ENCODE measurements at places on chromosomes 1 and 21.

- DNase-seq, result no peak
Observed at GRCh38 chr21:40936771-40937261, 89.9 kb upstream of the DSCAM start.

GRCh38 chr1:24540051-24540905, 15.6 kb upstream of the NCMAP start:
- DNase-seq, result no peak

DNA sequence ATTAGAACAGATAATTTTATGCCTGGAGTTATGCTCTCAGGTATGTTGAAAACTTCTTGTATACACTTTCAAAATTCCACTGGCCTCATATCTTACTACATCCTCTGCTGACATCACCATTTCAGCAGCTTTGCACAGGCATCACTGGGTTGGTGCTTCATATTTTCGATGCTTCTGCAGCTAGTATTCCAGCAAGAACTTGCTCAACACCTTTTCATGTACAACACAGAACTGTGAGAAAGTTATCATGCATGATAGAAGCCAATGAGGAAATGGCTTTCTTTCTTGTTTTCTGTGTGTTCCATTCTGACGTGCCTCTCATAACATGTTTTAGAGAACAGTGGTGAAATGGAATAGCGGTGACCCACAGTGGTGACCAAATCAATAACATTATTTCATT, 5.1 kb upstream of the GBP5 start:
- no peak for DNase-seq

DNA sequence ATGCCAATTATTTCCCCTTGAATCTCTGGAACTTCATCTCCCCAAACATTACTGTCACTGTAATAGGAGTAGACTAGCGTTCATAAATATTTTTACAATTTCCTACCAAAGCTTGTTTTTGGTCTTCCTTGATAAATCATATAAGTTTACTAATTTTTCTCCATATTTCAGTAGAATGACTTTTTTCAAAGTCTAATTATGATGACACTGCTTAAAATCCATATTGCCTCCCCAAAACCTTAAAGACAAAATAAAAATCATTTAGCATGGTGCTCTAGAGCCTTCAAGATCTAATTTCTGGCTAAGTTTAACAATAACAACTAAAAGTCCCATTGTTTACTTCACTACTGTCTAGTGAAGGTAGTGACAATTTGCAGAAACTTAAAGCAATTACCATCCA, 474.2 kb upstream of the CHRM3 start:
- DNase-seq, result no peak

- no peak for DNase-seq
Observed at GRCh38 chr1:145804235-145805045, 19.5 kb downstream of the RNF115 start.

DNA sequence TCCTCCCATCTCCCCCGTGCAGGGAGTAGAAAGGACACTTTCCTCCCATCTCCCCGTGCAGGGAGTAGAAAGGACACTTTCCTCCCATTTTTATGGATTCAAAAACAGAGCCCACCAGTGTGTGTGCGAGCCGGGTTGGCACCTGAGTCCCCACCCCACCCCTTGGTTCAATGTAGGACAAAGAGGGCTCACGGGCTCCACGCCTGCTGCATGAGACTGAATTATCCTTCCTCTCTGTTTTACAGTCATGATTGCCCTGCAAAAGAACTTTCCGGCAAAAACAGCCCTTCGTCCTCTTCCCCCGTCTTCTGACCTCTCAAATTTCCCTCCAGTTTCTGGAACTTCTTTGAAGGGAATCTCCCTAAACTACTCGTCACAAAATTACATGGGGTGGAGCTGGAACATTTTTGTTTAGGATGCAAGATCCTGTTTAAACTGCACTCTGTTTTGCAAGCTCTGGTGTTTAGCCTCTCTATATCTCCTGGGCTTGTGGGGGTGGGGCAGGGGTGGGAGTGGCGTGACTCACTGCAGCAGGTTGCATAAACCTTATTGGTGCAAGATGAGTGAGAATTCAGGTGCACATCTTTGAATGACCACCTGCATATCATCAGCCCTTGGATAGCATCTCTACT, 99.8 kb downstream of the PSMG1 start:
- no peak for DNase-seq

DNA sequence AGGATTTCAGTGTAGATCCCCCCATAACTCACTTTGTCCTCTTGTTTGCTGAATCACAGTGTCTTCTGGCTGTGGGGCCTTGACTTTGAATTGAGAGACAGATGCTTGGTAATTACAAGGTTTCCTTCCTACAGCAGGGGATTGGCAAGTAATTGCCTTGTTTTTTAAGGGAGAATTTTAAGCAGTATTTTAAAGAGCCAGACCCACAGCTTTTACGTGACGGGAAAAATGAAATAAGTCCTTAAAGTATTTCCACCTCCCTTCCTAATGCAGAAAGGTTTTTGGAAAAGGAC, 41.0 kb downstream of the PGBD5 start:
- no peak for DNase-seq

DNA sequence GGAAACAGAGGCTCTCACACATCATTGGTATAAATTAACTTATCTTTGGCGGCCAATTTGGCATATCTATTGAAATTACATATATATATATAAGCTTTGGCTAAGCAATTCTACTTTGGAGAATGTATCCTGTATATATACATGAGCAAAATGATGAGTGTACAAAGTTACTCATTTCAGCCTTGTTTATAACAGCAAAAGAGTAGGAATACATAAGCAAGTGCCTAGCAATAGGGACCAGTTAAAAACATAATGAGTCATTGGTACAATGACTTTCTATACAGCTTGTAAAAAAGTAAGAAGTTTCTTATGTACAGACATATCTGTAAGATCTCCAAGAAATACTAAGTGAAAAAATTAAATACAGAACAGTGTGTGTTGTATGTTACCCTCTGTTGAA, 190.8 kb downstream of the LTN1 start:
- no peak for DNase-seq

- no peak for DNase-seq
Observed at GRCh38 chr1:27292106-27292505, 29.9 kb upstream of the TMEM222 start.

- no peak for DNase-seq
Observed at GRCh38 chr1:7594002-7594713, 176.9 kb upstream of the VAMP3 start.

GRCh38 chr1:26728645-26729044, 32.8 kb downstream of the ARID1A start:
- no peak for DNase-seq

DNA sequence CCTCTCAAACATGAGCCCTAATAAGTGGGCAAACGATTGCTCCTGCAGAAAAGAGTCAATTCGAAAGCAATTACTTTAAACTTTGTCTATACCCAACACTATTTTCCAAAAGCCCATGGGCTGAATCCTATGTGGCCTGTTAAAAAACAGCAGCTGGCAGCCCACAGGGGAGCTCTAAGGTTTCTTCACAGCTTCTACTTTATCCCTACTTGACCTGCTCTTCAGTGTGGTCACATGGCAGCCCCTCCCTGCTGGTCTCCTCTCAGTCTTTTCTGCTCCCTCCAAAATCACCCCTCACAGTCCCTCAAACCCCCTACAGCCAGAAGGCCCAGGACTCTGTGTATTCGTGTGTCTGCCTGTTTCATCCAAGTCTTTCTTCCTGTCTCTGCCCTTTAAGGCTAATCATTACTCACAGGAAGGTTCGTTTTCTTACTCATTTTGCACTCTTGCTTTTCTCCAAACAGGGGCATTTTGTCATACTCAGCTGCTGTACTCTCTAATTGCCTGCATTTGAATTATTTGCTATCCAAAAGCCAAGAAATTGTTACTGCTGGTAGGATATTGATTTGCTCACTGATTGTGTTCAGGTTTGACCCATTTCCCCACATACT, 62.4 kb upstream of the FAM3B start:
- DNase-seq, result no peak

- no peak for DNase-seq
Observed at GRCh38 chr1:60345621-60346020, 272.1 kb upstream of the C1orf87 start.

DNA sequence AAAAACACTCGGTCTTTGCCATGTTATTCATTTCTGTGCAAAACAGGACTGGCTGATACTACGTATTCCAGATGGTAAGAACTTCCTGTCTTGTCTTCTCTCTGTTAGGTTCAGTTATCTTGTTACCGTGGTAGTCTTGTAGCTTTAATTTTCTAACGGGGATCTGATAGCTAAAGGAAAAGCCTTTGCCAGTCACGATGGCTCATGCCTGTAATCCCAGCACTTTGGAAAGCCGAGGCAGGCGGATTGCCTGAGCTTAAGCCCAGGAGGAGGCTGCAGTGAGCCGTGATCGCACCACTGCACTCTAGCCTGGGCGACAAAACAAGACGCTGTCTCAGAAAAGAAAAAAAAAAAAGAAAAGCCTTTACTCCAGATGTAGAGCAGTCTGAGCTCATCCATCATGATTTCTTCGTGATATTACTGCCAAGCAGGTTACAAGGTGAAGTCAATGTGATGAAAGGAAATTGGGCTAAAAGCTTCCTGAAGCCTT, 11.1 kb upstream of the MSTO1 start:
- peak; percentile 12 for DNase-seq

DNA sequence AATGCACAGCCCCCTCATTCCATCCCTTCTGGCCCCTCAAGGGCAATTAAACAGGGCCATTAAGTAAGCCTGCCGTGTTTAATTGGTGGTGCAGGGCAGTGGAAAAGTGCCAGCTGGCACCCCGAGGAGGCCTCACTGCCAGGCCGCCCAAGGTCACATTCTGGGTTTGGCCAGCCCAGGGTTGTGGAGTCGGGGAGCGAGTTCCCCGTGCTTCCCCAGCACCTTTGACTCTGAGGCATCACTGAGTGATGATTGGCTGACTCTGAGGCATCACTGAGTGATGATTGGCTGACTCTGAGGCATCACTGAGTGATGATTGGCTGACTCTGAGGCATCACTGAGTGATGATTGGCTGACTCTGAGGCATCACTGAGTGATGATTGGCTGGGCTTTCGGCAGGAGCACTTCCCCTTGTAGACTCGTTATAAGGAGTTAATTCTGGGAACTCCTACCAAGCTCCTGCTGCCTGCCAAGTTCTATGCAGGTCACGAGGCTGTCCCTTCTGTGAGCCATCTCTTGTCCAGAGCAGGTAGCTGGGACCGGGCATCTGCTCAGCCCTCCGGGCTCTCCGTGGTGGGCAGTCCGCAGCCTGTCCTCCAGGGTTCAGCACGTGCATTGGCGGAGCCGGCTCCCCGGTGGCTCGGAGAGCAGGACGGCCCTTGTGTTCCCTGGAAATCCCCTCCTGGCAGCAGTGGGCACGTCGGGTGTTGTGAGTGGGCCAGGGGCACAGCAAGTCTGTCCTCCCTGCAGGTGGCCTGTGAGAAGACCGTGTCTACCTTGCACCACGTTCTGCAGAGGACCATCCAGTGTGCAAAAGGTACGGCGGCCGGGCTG, 20.9 kb downstream of the CSTB start:
- DNase-seq, result no peak

- no peak for DNase-seq
Observed at GRCh38 chr1:28171246-28171645, 5.2 kb downstream of the PTAFR start.

DNA sequence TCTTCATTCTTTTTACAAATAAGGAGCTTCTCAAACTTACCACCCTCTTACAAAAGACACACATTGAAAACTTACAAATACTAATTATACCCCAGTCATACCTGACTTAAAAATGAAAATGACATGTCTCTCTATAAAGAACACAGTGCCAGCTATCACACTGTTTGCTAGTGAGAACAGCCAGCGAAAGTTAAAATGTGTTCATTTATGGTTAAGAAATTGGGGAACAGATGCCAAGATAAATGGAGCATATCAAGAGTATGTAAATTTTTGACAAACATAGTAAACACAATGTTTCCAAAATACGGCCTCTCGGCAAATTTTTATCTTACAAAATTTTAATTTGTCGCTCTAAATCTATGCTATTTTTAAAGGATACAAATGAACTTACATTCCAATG, 1422.9 kb downstream of the KCNT2 start:
- DNase-seq, result no peak

DNA sequence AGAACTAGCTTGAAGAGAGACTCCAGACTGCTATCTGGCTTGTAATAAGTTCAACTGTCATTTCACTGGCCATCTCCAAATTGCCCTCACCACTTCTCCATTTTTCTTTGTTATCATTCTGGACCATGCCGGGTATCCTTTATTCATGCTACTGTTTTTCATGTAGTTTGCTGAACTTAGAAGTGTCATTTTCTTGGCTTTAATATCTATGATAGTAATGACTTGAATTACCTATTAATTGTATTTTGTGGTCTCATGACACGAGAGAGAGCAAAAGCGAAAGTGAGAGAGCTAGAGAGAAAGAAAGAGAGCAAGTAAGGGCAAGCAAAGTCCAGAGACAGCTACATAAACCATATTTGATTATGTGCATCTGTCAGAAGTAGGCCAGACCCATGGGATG, 184.9 kb upstream of the ATP1B1 start:
- DNase-seq, result no peak

GRCh38 chr1:68173283-68173935, 58.9 kb downstream of the WLS start:
- DNase-seq, result no peak

DNA sequence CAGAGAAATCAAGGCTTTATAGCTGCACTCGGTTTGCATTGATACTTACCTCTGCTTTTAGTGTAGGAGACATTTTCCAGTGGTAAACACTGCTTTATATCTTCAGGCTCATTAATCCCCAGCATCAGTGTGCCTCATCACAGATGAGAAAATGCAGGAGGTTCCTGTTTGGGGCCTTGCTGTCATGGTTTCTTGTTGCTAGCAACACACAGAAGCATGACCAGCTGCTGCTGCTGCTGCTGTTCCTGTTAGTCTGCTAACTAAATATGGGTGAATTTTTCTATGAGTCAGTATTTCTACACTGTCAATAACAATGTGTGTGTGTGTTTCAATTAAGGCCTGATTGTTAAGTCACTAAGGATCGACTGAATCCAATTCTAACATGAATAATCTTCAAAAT, 85.8 kb upstream of the RGS1 start:
- DNase-seq, result peak; percentile 91

- no peak for DNase-seq
Observed at GRCh38 chr1:116508085-116508983, 62.5 kb downstream of the CD58 start.

DNA sequence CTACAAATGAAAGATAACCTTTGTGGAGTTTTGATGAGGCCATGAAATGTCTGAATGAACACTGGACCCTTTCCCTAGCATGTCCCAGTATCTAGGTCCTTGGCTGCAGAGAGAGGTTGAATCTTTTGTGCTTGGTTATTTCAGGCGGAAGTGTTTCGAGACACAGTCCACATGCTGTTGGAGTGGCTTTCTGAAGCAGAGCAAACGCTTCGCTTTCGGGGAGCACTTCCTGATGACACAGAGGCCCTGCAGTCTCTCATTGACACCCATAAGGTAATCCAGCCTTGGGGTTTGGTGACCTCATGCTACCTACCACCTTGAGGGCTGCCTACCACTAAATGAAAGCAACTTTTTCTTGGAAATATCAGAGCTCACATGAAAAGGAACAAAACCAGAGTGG, 38.9 kb upstream of the BMP8A start:
- DNase-seq, result no peak

DNA sequence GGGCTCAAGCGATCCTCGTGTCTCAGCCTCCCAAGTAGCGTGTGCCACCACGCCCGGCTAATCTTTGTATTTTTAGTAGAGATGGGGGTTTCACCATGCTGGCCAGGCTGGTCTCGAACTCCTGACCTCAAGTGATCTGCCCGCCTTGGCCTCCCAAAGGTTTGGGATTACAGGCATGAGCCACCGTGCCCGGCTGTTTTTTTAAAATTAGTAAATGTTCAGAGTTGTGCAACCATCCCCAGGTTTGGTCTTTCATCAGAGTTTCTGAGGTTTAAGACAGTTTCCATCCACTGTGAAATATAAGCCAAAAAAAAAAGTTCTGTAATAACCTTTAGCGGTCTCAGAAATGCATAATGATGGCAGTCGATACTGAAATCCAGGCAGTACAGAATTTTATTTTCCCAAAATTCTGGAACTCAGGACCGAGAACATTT, 550 bp upstream of the SYT11 start:
- DNase-seq, result no peak
